ENCODE measurements at places on chromosomes 1 and 21.

DNA sequence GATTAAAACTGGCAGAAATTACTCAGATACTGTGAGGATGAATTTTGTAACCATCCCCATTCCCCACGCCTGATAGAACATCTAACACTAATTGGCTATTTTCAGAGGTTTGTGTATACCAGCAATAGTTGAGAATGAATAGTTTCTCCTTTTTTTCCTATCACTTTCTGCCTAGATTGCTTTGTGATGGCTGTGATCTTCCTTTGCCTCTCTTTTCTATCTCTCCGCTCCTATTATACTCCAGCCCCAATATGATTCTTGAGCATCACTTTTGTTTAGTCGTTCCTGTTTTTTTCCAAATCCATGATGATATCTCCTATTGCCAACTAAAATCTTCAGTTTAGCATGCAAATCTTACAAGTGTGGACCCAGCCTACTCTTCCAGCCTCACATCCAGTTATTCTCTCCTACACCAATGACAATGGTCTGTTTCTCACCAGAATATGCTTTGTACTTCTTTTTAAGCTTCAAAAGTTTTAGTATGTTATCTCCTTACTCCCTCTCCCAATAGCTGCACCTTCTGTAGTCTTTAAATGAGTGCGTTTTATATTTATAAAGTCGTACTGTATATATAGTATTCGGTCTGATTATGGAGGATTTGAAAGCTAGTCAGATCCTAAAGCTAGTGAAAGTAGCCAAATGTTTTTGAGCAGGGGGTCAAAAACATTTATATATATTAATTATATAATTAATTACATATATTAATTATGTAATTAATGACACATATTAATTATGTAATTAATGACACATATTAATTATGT lies 25.2 kb downstream of the MAGI3 start:
- DNase-seq: no peak

GRCh38 chr1:20134995-20135394 lies 4.1 kb upstream of the PLA2G2F start:
- DNase-seq: no peak

DNA sequence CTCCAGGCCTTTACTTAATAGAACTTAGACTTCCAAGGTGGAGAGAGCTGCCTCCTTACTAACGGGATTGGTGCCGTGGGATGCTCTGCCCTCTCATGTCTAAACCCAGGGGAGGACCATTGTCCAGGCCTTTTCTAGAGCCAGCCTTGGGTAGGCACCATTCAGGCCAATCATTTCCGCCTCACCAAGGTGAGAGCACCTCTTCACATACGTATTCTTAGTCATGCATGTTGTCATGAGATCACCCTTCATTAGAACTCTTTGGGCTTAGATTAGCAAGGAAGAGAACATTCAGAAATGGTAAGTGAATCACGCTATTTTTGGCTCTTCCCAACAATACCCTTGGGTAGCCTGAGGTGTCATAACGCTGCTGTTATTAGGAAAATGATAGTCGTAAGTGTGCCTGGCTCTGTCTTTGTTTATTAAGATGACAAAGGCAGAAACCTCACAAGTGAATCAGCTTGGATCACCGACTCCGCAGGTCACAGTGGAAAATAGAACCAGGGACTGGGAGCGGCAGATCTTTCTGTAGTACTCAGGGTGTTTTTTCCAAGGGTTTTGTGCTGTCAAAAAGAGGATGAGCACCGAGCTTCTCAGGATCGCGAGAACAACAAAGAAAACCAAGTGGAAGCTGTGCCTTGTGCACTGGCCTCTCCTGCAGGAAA lies 55.0 kb downstream of the HUNK start:
- DNase-seq: no peak

GRCh38 chr1:67451815-67452214 lies 21.6 kb upstream of the SERBP1 start:
- no peak for DNase-seq

GRCh38 chr1:31580891-31581603 lies 4.7 kb downstream of the TINAGL1 start:
- DNase-seq: no peak

DNA sequence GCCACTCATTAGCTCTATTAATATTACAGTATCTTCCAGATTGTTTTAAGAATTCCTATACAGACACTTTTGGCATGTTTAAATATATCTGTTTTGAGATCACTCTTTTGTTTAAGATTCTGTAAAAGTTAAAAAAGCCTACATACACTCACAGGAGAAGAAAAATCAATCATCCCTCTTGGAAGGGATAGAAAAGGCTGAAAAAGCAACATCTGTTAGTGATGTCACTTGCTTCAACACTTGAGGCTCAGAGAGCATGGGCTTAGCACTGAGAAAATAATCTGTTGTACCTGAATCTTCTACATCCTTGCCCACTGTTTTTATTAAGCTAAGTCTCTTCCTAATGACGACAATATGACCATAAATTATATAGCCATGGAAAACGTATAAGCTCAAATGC lies 127.0 kb downstream of the ZP4 start:
- DNase-seq: no peak

DNA sequence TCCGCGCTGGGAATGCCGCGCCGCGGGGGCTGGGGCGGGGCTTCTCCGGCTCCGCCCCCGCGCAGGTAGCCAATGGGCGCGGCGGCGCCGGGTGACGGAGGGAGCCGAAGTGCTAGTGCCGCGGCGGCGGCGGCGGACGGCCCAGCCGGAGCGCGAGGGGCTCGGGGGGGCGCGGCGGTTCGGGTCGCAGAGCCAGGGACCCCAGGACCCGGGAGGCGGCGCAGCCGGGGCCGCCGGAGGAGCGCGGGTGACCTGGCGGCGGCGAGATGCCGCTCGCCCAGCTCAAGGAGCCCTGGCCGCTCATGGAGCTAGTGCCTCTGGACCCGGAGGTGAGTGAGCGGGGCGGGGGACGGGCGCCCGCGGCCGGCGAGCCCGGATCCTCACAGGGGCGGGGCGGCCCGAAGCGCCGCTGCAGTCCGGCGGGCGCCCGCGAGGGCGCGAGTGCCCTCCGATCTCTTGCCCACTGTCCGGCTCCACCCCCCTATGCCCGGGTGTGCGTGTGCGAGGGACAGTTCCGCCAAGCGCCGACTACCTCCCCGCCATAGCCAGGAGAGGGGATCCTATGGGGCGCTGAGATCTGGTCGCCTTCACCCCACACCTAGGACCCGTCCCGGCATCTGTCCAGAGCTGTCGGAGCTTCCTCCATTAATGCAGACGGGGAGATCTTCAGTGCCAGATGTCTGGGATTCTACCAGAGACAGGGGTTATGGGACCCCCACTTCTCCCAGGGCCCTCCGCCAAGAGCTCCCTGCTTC lies at the start of gene RPS6KA1:
Gene RPS6KA1 (plus strand): TSS at position 107 of the 755 bp plus-strand sequence. CDS start 160 bp downstream, at position 267.
- DNase-seq: no peak

GRCh38 chr1:182890927-182891610 lies 51.9 kb downstream of the DHX9 start:
- DNase-seq: no peak

DNA sequence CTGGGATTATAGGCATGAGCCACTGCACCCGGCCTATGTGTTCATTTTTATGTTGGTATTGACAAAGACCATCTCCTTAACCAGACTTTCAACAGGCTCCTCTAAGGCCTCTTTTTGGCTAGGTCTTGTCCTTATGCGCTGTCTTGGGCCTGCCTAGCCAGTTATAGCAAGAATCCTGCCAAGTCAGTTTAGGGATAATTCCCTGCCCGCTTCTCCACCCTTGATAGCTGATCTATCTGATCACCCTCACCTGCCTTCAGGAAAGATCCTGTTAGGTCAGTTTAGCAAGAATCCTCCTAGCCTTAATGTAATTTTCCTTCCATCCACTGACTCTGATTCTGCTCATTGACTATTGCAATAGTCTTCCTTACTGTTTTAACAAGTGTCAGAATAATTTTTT lies 2.4 kb upstream of the B4GALT3 start:
- no peak for DNase-seq

- DNase-seq: no peak
Observed at GRCh38 chr1:221347706-221348105, 394.2 kb downstream of the DUSP10 start.

GRCh38 chr1:105343317-105343716 lies 1593.6 kb downstream of the AMY1C start:
- no peak for DNase-seq

- no peak for DNase-seq
Observed at GRCh38 chr1:11893907-11894251, 32.3 kb downstream of the KIAA2013 start.

DNA sequence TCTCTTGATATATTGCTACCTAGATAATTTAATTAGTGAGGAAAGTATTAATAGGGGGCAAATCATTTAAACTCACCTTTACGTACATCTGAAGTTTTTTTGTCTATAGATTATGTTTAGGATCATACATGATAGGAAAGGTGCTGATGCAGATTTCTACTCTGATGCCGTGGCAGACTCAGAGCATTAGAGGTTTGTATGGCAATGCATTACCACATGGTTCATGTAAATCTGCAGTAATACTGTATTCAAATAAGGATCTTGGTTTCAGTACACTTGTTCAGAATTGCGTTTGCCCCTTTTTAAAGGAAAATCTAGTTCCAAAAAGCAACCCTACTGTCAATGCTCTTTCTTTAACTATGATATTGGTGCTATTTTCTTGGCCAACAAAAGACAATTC lies 288.3 kb downstream of the PTPRC start:
- no peak for DNase-seq

DNA sequence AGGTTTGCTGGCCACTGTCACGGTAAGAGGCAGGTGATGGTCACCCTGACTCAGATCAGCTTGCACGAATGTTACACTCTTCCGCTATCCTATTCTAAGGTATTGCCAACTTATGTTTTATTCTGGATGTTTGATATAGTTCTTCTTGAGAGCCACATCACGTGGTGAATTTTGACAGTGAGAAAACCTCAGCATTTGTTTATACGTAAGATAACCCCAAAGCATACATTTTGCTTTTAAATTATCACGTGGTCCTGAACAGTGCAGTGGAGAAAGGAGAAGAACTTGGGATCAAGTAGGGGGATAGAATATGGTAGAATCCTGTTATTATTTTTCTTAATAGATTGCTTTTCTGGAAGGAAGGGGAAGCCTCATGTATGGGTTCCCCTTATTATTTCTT lies 16.6 kb downstream of the ATP1A1 start:
- DNase-seq: no peak

DNA sequence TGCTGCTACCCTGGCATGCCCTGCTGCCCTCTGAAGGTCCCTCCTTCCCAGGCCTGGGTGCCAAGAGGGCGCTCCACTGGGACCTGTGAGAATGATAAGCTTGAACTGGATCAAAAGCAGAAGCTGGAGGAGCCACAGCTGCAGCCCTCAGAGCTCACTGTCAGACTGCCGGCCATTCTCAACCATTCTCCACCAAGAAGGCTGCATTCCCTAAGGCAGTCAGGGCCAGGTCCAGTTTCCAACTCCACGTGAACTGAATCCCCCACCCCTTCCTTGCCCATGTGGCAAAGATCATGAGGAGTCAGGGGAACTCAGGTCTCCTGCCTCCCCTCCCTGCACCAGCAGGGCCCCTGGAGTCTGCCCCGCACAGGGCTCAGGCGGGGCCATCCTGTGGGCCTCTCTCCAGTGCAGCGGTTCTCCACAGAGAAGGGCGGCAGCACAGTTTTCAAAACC lies 19.5 kb downstream of the SLC1A7 start:
- DNase-seq: no peak

DNA sequence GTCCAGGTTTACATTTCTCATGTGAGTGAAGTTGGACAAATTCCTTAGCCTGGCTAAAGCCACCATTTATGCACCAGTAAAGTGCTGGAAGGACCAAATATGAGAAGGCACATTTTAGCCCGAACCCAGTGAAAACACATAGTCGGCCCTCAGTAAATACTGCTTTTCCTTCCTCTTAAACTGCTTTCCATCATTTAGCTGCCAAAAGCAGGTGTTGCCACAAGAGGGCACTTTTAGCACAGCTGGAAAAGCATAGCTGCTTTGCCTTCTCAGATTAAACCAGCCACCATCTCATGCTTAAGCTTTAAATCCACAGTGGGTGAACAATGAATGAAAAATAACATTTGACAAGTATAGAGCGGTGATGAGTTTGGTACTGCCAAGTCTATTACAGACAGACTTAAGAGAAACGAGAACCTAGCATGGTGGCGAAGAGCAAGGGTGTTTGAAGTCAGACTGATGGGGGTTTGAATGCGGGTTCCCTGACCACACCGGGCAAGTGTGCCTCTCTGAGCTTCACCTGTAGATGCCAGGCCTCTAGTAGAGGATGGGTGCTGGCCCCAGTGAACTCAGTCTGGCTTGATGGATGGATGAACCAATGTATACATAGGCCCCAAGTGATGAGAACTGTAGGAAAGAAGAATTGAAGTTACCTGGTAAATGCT lies 57.8 kb downstream of the SLC35D1 start:
- DNase-seq: no peak

GRCh38 chr1:205907794-205908193 lies 35.5 kb downstream of the SLC26A9 start:
- DNase-seq: no peak

DNA sequence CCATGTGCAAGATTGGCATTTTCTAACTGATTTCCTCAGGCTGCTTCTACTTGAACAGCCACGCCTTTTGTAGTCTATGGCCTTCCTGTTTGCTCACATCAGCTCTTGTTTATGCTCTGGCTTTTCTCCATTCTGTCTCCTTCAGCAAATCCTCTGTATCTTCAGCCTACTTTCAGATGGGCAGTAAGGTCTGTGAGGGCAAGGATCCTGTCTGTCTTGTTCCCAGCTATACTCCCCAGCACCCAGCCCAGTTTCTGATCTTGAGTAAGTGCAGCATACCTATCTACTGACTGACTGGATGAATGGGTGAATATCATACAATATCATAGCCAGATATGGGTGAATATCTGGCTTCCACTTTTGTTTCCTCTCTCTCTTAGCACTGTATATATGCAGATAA lies 438.1 kb downstream of the LMO4 start:
- DNase-seq: no peak

DNA sequence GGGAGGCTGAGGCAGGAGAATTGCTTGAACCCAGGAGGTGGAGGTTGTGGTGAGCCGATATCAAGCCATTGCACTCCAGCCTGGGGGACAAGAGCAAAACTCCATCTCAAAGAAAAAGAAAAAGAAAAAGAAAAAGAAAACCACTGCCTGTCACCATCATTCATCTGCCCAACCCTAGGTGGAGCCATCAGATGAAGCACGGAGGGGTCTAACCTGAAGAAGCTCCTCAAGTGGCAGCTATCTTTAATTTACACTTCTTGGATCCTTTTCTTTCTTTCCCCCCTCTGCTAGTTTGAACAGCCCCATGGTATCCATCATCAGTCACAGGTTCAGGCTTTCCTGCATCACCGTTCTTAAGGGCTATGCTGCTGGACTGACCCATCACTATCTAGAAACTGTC lies 57.0 kb downstream of the PLEKHA6 start:
- DNase-seq: no peak

Measured in suprapubic skin (tissue), 4 donors.